ENCODE measurements at places on chromosomes 7 and 10. TPM values are rescaled to one million over a fixed set of nuclear protein-coding genes. Genes with fewer than 3 reads are reported as not detected.

GRCh38 chr10:12401466-12401865 lies 52.1 kb downstream of the CAMK1D start:
- H3K27ac ChIP-seq: no peak overlapping the region
- H3K4me1 ChIP-seq: no peaks in the 10 kb centered on the region
- no peak for DNase-seq
- no peaks in the 10 kb centered on the region for H3K27me3 ChIP-seq

DNA sequence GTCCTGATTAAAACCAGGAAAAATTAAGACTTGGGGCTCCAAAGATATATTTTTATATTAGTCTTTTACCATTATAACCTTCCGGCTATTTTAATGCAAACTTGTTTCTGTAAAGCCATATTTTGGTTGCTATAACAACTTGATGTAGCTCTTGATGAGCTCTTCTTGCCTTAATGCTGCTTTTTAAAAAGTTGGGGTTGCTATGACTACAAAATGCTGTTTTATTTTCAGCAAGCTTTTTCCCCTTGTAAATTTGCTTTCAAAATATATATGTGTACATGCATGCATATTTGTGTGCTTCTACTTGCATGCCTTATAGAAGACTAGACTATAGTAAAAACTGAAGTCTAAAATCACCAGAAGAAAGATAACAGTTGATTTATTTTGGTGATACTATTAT lies 99.7 kb downstream of the CSTF2T start:
- H3K4me1 ChIP-seq: no peaks in the 10 kb centered on the region
- DNase-seq: no peak
- no peaks in the 10 kb centered on the region for H3K36me3 ChIP-seq

GRCh38 chr10:52906046-52906445 lies 133.5 kb upstream of the MBL2 start:
- H3K27ac ChIP-seq: no peak overlapping the region
- no peaks in the 10 kb centered on the region for H3K27me3 ChIP-seq
- no peak for DNase-seq
- H3K4me1 ChIP-seq: no peaks in the 10 kb centered on the region
- no peak overlapping the region for H3K4me3 ChIP-seq
- no peaks in the 10 kb centered on the region for H3K36me3 ChIP-seq

GRCh38 chr10:131173484-131174210 lies 137.9 kb downstream of the TCERG1L start:
- no peaks in the 10 kb centered on the region for H3K27me3 ChIP-seq
- DNase-seq: no peak
- H3K4me3 ChIP-seq: no peak overlapping the region
- H3K27ac ChIP-seq: no peak overlapping the region

DNA sequence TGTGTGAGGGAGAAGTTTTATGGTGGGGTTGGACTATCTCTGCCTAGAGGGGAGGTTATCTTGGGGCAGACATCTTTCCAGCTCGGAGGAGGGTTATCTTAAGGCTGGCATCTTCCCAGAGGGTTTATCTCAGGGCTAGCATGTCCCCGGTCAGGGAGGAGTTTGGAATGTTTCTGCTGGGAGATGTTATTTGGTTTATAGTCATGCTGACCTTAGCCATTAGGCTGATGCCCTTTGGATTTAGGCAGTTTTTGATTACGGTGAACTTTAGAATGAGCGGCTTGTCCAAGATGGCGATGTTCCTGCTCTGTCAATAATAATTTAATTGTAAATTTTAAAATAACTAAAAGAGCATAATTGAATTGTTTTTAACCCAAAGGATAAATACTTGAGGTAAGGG lies 236.4 kb downstream of the CACNB2 start:
- H3K36me3 ChIP-seq: no peaks in the 10 kb centered on the region
- H3K27ac ChIP-seq: no peak overlapping the region
- no peaks in the 10 kb centered on the region for H3K27me3 ChIP-seq
- DNase-seq: no peak

DNA sequence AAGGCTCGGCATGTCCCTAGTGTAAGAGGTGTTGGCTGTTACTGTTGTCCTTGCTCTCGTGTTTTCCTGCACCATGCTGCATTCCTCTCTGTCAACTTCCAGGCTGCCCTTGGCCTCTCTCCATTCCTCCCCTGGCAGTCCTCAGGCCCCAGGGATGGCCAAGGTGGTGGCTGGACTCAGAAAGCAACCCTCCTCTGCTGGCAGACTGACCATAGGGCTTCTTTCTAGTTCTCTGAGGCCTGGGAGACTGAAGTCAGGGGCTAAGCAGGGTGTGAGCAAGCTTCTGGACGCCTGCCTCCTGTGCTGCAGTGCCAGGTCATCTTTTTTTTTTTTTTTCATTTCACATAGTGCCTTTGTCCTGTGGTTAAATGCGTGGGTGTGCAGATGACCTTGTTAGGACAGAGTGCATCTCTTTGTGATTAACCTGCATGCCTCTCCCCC lies 72.0 kb downstream of the GOLGA7B start:
- no peaks in the 10 kb centered on the region for H3K27me3 ChIP-seq
- H3K36me3 ChIP-seq: no peaks in the 10 kb centered on the region
- H3K4me1 ChIP-seq: no peaks in the 10 kb centered on the region
- no peak overlapping the region for H3K27ac ChIP-seq
- H3K4me3 ChIP-seq: no peak overlapping the region
- peak; percentile 50 for DNase-seq

GRCh38 chr10:62116896-62117295 lies 151.7 kb downstream of the RTKN2 start:
- H3K27me3 ChIP-seq: no peaks in the 10 kb centered on the region
- H3K36me3 ChIP-seq: no peaks in the 10 kb centered on the region
- no peak overlapping the region for H3K27ac ChIP-seq

DNA sequence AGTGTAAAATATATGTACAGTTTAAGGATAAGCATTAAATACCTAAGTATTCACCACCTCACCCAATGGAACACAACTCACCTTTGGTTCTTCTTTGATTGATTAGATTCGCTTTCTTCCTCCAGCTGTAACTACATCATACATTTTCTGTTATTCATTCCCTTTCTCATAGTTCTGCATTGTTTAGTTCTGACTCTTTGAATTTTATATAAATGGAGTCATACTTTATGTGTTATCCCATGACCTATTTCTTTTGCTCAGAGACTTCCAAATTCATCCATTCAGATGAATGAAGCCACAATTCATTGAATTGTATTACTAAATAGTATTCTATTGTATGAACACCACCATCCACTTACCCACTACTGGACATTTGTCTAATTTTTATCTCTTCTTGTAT lies 12.3 kb downstream of the THNSL1 start:
- H3K36me3 ChIP-seq: no peaks in the 10 kb centered on the region
- H3K27me3 ChIP-seq: no peaks in the 10 kb centered on the region

DNA sequence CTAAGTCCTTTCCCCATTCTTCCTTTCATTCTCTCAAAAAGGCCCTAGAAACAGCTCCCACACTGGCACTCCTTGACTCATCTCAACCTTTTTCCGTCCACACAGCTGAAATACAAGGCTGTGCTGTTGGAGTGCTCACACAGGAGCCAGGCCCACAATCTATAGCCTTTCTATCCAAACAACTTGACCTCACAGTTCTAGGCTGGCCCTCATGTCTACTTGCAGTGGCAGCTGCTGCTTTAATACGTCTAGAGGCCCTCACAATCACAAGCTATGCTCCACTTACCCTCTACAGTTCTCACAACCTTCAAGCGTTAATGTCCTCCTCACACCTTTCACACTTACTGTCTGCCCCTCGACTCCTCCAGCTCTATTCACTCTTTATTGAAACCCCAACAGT lies 12.0 kb upstream of the LRRC61 start:
- H3K4me3 ChIP-seq: no peak overlapping the region
- H3K4me1 ChIP-seq: no peaks in the 10 kb centered on the region
- H3K27me3 ChIP-seq: no peaks in the 10 kb centered on the region
- no peak for DNase-seq
- H3K27ac ChIP-seq: no peak overlapping the region

- no peak overlapping the region for H3K4me3 ChIP-seq
- no peaks in the 10 kb centered on the region for H3K4me1 ChIP-seq
- DNase-seq: no peak
- H3K36me3 ChIP-seq: no peaks in the 10 kb centered on the region
These were observed 39.1 kb downstream of the VWC2 start for GRCh38 chr7:49812534-49812933.

GRCh38 chr10:67784474-67784873 lies 53.5 kb downstream of the DNAJC12 start:
- H3K4me1 ChIP-seq: no peaks in the 10 kb centered on the region
- DNase-seq: no peak
- no peaks in the 10 kb centered on the region for H3K27me3 ChIP-seq
- no peaks in the 10 kb centered on the region for H3K36me3 ChIP-seq
- no peak overlapping the region for H3K4me3 ChIP-seq

DNA sequence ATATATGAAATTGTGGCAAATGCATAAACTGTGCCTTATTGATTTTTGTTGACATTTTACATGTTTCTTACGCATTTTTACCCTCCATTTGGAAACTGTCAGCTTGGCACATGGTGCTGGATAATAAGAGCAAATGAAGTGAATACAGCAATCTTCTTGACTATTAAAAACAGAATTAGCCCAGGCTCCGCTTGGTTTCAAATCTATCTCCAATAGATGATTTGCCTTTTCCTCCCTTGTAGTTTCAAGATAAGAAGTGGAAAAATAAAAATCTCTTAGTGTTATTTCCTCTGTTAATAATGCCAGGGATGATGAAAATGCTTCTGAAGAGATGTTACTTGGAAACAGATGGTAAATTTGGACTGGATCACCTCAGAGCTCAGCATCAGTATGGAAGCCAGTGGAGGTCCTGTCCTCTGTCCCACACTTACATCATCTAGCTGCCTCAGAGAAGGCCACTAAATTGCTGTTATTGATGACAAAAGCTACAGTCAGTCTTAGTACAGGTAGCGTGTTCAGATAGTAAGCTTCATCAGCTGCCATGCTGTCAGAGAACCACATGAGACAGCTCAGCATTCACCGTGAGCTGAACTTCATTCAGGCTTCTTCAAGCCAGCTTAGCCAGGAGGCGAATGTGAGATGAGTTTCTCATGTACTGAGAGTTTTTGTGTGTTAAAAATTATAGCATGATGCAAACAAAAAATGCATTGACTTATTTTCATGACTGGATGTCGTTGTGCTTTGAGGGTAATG lies 246.8 kb downstream of the CELF2 start:
- H3K4me3 ChIP-seq: no peak overlapping the region
- H3K27me3 ChIP-seq: no peaks in the 10 kb centered on the region
- no peaks in the 10 kb centered on the region for H3K4me1 ChIP-seq

- H3K36me3 ChIP-seq: no peaks in the 10 kb centered on the region
- H3K27me3 ChIP-seq: no peaks in the 10 kb centered on the region
- no peaks in the 10 kb centered on the region for H3K4me1 ChIP-seq
- no peak overlapping the region for H3K27ac ChIP-seq
- DNase-seq: no peak
These were observed 17.9 kb upstream of the CYTH3 start for GRCh38 chr7:6290319-6290741.

DNA sequence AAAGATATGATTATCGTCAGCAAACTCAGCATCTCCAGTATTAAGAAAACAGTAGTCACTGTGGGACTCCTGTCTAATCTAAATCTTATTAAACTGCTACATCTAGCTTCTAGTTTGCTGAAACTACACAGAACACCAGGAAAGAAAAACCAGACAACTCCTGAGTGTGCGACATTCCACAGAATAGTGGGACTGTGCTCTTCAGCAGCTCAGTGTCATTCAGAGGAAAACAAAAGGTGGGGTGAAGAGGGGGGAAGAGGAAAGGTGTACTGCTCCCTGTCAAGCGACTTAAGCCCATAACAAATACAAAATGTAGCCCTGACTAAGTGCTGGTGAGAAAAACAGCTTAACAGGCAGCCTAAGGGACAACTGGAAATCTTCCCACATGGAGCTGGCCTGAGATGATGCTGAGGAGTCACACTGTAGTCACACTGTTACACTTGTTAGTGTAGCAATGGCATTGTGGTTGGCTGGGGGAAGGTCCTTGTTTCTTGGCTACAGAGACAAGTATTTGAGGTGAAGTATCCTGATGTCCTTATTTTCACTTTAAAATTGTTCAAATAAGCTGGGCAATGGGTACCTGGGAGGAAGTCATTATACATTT lies 135.5 kb downstream of the USP6NL start:
- no peak overlapping the region for H3K27ac ChIP-seq
- H3K27me3 ChIP-seq: no peaks in the 10 kb centered on the region
- H3K4me1 ChIP-seq: no peaks in the 10 kb centered on the region
- no peak overlapping the region for H3K4me3 ChIP-seq
- no peaks in the 10 kb centered on the region for H3K36me3 ChIP-seq

DNA sequence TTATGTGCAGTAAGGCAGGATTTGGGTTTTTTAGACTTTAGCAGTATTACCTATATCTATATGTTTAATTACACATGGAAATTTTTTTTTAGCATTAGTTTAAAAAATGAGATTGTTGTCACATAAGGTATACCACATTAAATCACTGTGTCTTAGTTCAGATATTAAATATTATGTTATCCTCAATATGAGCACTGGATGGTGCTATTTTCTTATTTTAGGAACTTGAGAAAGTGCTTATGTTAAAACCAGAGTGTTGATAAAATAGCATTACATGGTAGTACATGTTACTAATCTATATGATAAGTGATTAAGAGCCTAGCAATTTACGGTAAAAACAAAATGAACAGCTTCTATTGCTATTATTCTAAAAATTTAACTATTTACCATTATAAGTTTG lies 28.8 kb downstream of the MIOS start:
- H3K4me1 ChIP-seq: no peaks in the 10 kb centered on the region
- H3K27me3 ChIP-seq: no peaks in the 10 kb centered on the region
- no peak overlapping the region for H3K4me3 ChIP-seq
- no peaks in the 10 kb centered on the region for H3K36me3 ChIP-seq

GRCh38 chr10:131899695-131900349 lies 986 bp upstream of the PPP2R2D start:
- H3K36me3 ChIP-seq: no peaks in the 10 kb centered on the region
- no peaks in the 10 kb centered on the region for H3K27me3 ChIP-seq
- DNase-seq: no peak
- peaks cover 9% of the 10 kb centered on the region for H3K4me1 ChIP-seq

DNA sequence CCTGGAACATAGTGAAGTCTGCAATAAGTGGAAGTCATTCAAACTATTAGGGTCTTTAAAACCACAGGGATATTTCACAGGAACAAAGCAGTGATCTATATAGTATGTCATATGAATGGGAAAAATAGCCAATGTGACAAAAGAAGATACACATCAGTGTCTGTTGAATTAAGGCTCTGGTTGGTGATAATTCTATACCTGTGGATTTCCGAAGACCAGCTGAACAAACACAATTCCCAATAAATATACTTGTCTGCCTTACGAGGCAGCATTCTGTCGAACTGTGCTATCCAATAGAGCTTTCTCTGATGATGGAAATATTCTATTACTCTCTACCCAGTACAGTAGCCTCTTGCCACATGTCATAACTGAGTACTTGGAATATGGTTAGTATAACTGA lies 55.9 kb upstream of the CAV2 start:
- no peaks in the 10 kb centered on the region for H3K36me3 ChIP-seq
- no peak overlapping the region for H3K27ac ChIP-seq
- H3K4me1 ChIP-seq: no peaks in the 10 kb centered on the region
- no peaks in the 10 kb centered on the region for H3K27me3 ChIP-seq
- H3K4me3 ChIP-seq: no peak overlapping the region

The OR2A1 gene
- not detected for total RNA-seq

The NEBL gene
- 8.3 TPM for total RNA-seq

The MRLN gene
- total RNA-seq: not detected

The LIPK gene
- not detected for total RNA-seq

The GIMAP6 gene
- 9.0 TPM for total RNA-seq

The TAS2R3 gene
- total RNA-seq: 0.31 TPM

The THSD7A gene
- total RNA-seq: 1.6 TPM

The ADCY1 gene
- 9.2 TPM for total RNA-seq

The SPDYE5 gene
- total RNA-seq: not detected
